ENCODE measurements at places on chromosomes 11 and 22.
A peak's percentile ranks its signal among the peaks of the same experiment; 100 is the strongest.

- DNase-seq, result peak; percentile 85
These were observed 12.2 kb downstream of the PHLDB1 start for GRCh38 chr11:118619444-118620197.

GRCh38 chr22:44286646-44287045 is 26.1 kb downstream of the SHISAL1 start:
- no peak for DNase-seq

DNA sequence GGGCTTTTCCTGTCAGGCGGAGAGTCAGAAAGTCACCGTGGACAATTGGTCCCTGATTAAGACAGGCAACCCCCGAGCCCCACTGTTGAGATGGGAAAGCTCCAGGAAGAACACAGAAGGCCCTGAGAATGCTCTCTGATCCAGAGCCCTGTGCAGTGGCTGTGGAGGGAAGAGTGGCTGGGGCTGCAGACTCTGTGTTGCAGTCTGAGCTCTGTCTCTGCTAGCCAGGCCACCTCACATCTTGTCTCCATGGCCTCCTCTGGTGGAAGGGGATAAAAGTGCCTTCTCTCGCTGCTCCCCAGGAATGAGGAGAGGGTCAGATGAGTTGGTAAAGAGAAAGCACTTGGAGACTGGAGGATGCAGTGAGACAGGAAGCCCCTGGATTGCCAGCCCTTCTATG is 141.2 kb downstream of the CEP164 start:
- DNase-seq, result no peak

- no peak for DNase-seq
These were observed 552.8 kb upstream of the CHORDC1 start for GRCh38 chr11:90775567-90776165.

DNA sequence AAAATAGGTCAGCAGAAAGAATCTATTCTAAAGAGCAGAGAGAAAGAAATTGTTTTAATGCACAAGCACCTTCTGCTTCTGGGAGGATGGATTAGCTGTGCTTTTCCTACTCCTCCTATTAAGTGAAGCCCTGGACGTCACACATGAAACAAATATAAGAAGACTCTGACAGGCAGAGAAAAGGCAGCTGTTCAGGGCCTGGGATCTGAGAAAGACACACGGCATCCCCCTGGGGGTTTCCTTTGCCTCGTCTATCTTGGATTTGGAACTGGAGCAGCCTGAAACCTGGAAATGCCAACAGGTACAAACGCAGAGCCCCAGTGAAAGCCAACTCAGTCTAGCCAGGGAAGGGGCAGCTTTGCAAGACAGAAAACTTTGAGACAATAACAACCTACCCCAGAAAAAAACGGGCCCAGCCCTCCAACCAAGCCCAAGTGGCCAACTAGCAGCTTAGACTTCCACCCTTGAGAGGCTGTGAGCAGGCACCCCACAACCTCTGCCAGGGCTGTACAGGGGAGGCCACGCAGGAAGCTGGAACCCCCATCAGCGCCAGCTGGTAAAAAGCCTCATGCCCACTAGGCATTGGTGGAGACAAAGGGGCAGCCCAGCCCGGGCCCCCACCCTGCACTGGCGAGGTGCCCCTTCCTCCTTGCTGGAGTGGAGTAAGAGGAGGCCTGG is 7.3 kb downstream of the CERK start:
- DNase-seq, result no peak

GRCh38 chr11:68437927-68438657 is 22.5 kb upstream of the PPP6R3 start:
- DNase-seq, result no peak

DNA sequence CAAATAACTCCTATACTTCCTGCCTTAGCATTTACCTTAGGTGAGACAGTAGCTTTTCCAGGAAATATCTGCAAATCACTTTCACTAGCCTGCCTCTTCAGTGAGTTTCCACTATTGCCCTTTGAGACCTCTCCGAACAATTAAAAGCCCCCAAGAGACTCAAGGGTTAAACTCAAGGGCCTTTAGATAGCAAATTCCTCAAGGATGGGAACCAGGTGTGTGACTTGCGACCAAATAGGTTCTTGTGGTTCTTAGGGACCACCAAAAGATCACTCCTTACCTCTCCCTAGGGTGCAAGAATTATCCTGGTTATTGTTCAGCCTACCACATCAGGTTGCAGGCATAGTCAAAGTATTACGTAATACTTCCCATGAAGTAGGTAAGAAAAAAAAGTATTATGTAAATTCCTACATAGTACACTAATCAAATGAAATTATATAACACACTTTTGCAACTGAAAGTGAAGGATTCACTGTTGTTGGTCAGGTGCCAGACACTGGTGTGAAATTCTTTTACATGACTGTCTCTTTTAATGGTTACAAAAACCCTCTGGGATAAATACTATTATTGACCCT is 1.4 kb upstream of the RDX start:
- no peak for DNase-seq

DNA sequence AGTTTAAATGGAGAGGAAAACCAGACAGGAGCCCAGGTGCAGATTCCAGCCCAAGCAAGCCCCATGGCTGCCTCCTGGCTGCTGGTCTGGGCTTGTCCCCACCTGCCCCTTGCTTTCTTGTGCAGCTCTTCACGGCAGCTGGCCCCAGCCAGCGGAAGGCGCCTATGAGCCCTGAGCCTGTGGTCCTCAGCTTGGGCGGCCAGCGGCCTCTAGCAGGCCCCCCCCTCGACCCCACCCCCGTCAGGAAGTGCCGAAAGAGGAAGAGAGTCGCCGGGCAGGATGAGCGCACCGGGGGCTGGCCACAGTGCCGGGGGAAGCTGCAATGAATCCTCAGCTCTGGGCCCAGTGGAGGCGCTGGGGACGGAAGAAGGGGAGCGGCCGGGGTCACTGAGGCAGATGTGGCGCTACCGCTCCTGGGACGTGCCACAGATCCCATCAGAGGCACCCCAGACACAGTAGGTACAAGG is 2.1 kb upstream of the DGKZ start:
- DNase-seq, result no peak

DNA sequence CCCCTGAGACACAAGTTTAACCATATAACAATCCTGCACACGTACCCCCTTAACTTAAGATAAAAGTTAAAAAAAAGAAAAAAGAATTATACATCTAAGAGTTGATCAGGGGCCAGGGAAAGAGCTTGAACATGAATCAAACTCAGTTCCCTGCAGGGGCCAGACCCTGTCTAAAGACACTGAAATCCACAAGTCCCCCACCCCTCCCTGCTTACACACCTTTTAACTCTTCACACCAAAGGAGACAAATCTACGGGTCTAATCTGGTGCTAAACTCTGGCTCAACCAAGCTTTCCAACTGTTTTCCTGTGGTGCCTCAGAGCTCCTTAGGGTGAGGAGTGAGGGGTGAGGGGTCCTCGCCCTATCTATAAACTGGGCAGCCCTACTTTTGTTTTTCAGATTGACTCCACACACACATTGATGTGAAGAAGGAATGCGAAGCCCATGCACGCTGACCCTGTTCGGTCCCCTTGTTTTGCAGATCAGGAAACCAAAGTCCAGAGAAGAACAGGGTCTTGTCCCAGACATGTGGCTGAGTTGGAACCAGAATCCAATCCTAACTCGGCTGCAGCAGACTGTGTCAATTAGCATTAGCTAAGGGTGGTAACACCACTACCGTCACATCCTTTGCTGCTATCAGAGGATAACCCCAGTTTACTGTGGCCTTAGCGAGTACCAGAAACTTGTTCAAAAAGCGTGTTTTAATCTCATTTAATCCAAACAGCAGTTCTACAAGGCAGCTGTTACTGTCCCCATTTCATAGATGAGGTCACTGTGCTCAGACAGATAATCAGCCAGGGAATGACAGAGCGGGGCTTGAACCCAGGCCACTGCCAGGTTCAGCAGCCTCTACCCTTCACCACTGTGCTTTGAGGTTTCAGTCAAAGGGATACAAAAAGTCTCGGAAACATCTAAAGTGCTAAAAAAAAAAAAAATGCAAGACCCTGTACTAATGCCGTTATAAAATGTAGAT is 145.2 kb upstream of the SYT13 start:
- no peak for DNase-seq

GRCh38 chr22:31496735-31497146 is 405 bp downstream of the SFI1 start:
- DNase-seq, result no peak

Measured in fibroblast of the conjunctiva (primary cell).